ENCODE measurements at places on chromosomes 1 and 21.

DNA sequence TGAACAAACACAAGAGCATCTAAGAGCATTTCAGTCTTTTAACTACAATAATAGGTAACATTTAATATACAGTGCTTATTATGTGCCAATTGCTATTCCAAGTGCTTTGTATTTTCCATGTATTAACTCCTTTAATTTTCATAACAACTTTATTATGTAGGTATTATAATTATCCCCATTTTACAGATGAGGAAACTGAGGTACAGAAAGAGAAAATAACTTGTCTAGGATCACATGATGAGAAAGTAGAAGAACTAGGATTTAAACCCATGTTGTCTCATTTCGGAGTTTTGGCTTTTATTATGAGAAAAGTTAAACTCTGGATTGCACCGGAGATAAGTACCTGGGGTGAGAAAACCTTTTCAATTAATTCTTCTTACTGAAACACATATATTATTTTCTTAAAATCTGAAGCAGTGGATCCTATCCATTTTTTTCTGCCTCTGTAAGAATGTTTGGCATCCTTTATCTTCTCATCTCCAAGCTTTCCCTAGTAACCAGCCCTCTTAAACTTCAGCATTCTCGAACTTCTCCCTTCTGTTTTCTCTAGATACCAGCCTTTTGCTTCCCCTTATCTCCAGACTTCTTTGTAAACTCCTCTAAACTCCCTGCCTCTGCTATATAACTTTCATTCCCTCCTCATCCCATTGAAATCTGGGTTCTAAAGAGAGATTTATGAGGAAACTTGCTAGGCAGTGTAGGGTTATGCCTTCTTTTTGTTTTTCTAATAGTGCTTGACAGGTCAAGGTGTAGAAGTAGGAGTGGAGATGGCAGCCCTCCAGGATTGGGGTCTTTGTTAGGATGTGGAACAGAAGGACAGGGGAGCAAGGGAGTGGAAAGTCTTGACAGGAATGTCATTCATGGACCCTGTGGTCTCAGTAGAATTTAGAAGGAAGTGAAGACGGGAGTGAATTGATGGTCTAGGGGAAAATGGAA, 28.3 kb downstream of the POU2F1 start:
- DNase-seq: no peak

DNA sequence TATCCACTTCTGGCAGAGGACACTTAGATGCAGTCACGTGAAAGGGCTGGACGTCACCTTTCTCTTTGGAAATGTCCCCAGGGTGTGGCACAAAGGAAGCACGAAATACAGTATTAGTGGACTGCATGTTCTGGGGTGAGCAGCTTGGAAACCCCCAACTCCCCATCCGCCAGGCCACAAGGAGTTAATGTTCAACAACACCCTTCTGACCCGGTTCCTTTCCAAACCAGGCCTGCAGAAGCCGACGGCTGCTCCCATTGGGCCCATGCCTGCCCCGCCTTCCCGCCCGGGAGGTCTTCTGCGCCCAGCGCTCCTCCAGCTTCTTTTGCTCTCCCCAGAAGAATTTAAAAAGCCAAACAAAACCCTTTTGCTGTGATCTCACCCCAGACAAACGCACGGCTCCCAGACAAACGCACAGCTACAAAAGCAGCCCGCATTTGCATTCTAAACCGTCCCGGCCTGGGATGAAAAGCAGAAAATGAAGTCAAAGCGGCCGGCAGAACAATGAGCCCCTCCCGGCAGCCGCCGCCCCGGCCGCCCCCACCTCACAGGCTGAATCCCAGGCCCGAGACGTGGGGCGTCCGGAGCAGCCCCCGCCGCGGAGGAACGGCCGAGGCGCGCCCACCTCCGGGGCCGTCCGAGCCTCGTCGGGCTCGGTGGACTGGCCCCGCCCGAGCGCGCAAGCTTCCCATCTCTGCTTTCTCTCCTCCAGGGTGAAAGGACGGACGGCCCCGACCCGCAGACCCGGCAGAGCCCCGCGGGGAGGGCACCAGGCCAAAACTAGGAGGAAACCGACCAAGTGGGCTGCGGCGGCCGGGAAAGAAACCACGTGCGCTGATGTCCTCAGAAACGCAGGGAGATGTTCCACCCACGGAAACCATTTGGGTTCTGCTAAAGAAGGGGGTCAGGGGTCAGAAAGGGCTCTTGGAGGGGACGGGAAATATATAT, 101.9 kb downstream of the PLPP3 start:
- no peak for DNase-seq

- no peak for DNase-seq
Observed at GRCh38 chr1:93595743-93596142, 85.9 kb downstream of the BCAR3 start.

DNA sequence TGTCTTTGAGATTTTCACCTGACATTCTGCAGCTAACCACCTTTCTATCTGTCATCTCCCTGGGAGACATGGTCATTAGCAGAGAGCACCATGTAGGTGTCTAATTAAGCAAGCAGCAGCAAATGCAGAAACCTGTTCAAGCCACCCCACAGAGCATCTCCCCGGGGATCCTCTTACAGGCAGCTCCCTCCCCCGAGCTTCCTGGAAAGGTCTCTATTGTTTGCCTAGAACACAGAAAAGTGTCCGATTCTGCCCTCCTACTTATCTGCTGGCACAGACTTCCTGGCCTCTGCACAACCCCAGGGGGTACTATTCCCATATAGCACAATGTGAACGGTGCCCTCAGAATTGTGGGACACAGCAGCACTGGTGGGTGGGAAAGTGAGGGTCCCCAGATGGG, 46.1 kb downstream of the PLEKHA6 start:
- no peak for DNase-seq

GRCh38 chr1:147834181-147834580, 68.4 kb upstream of the GJA8 start:
- no peak for DNase-seq

DNA sequence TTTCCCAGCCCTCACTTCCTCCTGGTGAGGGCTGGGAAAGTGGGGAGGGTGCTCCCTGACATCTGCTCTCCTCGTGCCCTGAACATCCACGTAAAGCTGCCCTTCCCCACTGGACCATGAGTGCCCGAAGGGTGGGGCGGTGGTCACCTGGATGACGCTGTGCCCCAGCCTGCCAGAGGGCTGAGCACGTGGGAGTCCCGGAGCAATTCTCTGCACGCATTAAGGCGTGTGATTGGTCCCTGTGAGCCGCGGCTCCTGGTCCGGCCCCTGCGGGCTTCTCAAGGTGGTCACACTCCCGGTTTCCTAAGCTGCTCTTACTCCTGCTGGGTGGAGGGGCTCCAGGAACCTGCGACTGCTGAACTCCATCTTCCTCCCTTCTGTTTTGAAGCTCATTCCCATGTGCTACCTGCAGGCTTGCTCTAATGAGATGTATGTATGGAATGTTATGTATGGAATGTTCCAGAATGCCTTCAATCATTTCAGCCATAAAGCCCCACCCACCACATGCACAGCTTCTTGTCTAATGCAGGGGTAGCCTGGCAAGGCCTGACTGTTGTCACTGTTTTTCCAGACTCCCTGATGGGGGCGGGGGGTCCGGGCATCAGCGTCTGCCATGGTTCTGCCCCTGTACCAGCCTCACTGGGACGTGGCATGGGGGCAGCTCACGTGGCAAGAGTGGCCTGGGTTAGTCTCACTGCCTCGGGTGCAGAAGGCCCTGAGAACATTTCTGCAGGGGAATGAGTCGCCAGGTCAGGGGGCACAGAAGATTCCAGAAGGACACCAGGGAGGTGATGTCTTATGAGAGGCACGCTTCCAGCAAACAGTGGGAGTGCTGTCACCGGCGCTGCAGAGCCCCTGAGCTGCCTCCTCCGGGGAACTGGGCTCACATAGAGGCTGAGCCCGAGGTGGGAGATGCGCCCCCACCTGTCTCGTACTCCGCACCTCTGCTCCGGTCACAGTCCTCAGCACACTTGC, 19.4 kb downstream of the KRTAP10-1 start:
- DNase-seq: no peak

- no peak for DNase-seq
Observed at GRCh38 chr21:38120984-38121855, 135.6 kb upstream of the KCNJ15 start.

DNA sequence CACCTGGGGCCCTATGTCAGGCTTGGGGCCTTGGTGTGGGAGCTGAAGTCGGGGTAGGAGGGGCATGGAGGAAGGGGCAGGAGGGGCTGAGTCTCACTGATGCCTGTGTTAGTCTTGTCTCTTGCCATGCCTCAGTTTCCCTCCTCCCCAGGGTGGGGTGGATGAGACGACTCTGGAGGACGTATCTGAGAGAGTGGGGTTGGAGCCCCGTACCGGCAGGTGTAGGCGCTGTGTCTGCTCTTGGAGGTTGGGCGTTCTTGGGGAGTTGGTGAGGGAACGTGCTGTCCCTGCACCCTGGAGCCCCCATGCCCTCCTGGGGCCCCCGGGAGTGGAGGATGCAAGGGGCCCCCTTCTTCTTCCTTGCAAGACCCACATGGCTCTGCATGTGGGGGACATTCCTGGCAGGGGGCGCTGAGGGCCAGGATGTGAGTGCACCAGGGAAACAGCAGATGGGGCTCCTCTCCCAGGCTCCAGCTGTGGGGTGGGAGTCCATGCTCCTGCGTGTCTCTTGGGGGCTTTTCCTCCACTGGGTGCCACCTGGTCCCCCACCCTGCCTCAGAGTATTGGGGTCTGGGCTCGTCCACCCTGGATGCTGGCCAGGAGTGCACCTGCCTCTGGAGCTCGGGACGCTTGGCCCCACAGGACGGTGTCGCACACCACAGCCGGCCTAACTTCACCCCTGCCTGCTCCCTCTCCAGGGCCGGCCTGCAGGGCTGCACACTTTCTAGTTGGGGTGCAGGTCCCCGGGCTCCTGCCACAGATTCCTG, 1.4 kb upstream of the TNFRSF14 start:
- no peak for DNase-seq

- DNase-seq: peak; percentile 21
Observed at GRCh38 chr1:159184201-159184600, 12.8 kb downstream of the CADM3 start.

GRCh38 chr1:202192770-202193613, 607 bp upstream of the LGR6 start:
- DNase-seq: no peak

DNA sequence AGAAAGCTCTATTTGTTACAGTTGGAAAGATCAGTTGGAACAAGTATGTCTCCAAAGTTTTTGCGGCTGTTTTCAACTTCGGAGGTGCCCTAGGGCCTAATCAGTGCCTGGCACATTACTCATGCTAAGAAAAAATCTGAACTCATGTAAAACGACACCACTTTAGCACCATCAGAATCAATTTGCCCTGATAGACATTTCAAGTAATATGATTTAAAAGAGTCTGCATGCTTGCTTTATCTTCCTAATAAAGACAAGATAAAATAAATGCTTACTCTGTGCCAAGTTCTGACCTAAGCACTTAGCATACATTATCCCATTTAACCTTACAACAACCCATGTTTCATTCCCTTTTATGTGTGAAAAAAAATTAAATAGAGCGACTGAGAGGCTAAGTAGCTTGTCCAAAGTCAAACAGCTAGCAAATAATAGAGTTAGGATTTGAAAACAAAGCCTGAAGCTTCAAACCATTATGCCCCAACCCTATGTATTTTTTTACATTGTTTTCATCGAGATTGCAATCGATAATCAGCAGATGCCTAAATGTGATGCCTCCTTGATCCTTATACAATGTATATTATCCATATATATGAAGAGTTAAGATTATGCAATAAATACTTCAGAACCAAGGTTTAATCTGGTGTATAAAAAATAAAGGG, 91.3 kb downstream of the DENND1B start:
- no peak for DNase-seq

DNA sequence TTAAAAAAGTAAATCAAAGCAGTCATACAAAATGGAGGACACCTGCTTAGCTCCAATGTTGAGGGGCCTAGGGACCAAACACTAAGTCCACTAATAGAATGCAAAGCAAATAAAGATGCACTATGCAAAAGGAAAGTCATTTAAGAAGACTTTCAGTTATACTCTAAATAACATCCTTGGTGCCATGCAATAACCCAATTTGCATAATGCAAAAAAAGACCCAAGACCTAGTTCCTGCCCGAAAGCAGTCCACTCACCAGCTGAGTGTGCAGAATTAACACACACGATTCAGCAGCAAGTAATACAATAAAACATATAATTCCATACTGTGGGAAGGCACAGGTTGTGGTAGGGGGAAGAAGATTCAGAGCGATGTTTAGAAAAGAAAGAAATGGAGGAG, 101.8 kb downstream of the TGFBR3 start:
- no peak for DNase-seq
